ENCODE measurements at places on chromosomes 2 and 18.

DNA sequence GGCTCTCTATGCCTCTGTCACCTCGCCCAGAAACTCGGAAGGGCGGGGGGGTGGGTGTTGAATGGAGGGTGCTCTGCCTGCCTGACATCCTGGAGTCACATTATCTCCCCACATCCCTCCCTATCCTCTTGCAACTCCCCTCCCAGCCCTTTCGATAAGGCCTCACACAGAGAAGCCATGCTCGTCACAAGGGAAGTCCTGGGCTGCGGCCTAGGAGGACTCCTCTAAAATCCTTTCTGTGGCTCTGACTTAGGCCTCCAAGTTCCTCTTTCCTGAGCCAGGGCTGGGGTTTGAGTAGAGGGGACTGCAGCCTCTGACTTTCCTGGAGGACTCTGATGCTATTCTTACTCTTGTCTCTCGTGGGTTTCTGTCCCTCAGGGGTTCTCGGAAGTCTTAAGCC is 75.0 kb upstream of the PKDCC start:
- DNase-seq: peak; percentile 43

- DNase-seq: no peak
Measured at GRCh38 chr2:157190151-157190550, 67.4 kb upstream of the GALNT5 start.

GRCh38 chr2:40101131-40101575 is 322.1 kb upstream of the THUMPD2 start:
- DNase-seq: peak; percentile 5

DNA sequence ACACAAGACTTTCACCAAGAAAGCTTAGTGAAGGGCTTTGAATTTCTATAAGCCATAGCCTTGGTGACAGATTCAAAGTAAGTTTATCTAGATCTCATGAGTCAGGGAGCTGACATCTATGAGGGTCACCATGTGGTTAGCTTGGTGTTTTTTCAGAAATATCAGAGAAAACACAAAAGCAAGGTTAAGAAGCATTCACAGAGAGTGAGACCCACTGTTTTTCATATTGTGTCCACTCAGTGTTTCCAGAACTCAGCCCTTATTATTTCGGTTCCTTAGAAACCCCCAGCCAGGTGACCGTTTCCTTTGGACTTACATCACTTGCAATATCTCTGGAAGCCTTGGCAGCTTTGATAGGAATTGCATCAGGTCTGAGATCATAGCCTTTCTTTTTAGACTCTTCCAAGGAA is 76.6 kb downstream of the NEB start:
- no peak for DNase-seq

- DNase-seq: no peak
Measured at GRCh38 chr2:209463835-209464234, 40.0 kb downstream of the MAP2 start.

GRCh38 chr2:182187130-182187529 is 201.5 kb downstream of the PPP1R1C start:
- DNase-seq: no peak

- DNase-seq: peak; percentile 29
Measured at GRCh38 chr2:168687314-168687713, 115.1 kb upstream of the NOSTRIN start.

GRCh38 chr18:48934723-48935432 is 15.9 kb downstream of the SMAD7 start:
- DNase-seq: peak; percentile 53

DNA sequence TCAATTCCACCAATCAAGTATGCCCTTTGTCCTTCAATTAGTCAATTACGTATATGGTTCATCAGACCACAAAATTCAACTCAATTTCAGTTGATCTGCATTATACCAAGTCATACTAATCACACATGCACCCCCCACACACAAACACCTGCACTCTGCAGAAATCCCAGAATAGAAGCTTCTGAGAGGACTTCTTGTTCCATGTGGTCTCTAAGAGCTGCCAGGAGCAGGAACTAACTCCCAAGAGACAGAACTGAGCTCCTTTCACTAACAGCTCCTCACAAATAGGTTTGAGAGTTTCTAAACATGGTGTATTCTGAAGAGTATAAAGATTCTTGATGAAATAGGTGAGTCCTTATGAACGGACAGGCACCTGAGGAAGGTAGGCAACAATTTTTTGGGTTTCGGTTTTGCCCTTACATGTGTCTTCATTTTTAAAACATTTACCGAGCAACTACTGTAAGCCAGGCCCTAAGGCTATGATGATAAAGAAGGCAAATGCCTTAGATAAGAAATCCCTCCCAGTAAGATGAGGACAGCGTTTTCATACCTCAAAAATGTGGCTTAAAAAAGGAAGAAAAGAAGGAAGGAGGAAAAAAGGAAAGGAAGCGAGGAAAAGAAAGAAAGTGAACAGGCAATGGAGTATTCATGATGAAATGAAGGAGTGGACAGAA is 183.1 kb downstream of the PID1 start:
- DNase-seq: no peak

DNA sequence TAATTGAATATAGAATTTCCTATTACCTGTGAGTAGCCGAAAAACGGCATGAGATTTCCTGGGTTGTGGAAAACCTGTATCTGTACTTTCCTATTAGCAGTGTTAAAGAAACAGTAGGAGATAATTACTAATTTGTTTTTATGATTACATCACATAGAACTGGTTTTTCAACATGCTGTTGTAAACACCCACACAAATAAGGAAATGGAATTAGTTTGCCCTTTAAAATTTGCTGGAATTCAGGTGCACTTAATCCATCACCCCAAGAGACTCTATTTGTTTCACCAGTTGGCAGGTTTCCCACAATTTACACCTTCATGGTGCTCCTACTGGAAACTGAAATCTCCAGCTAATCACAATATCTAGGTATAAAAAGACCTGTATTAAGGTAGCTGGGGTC is 274.1 kb upstream of the SLC8A1 start:
- DNase-seq: no peak

DNA sequence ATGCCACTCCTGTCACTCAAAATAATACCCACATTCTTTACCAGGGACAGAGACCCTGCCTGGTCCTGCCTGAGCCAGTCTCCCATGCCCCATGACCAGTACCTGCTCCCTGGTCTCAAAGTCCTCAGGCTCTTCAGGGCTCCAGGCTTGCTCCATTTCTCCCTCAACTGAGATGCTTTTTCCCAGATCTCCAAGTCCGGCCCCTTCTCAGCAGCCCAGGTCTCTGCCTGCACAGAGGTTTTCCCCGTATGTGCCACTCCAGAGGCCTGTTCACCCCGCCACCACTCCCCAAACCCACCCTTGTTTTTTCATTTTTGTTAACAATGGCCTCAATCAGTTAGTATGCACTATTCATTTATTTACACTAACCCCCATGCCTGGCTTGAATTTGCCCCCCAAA is 499.5 kb upstream of the MYT1L start:
- DNase-seq: no peak

DNA sequence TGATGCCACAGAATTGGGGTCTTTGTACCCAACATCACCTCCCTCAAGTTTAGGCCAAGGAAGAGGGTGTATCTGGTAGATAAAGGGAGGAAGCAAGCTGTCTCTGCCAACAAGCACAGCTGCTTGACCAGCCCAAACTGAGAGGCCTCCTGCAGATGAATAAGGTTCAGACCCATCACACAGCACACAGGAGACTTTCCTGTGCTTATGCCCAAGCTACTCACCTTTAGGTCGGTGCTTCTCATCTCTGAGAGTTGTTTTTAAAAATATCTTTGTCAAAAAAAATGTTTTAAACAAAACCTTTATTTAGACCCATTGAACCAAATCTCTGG is 24.7 kb upstream of the SP3 start:
- DNase-seq: no peak

GRCh38 chr2:139354518-139354917 is 574.3 kb upstream of the NXPH2 start:
- DNase-seq: no peak

DNA sequence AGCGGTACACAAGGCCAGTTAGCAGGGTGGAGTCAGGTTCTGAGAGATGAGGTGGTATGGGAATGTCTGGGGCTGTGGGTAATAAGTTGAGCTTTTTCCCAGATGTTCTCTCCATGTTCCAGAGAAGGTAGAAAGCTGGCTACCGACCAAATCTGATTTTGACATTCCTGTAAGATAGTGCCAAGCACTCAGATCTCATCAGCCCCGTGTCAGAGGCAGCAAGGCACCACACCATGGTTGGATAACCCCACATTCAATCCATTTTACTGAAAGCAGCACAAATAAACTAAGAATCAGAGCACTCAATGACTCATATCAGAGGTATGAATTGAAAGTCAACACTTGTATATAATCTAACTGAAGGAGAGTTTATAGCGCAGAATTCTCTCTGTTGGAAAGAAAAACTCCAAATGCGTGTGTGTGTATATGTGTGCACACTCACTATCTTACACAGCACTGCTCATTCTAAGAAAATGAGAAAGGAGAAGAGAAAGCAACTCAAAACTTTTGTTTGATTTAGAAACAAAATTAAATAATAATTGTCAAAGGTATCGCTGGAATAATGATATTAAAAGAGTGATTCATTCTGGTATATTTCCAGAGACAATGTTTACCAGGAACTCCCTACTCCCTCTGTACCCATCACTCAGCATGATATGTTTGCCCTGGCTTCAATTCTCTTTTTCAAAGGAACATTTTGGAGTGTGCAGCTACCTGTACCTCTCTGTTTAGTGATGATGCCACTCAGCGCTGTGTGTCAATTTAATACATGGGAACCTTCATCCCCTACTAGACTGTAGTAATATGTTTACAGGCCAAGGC is 375.1 kb upstream of the ID2 start:
- DNase-seq: no peak

GRCh38 chr2:120751553-120751952 is 15.9 kb downstream of the GLI2 start:
- no peak for DNase-seq

DNA sequence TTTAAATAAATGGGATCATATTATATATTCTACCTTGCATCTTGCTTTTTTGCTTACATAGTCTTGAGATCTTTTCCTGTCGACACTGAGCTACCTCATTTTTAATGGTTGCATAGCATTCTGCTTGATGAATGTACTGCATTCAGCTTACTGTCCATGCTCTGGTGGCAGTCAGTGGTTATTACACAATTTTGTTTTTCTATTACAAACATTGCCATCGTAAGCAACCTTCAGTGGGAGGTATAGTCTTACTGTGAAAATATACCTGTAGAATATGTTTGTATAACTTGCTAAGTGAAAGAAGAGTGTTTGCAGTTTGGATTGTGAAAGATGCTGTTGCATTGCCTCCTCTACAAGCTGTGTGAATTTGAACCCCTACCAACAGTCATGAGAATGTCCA is 43.4 kb downstream of the UBXN4 start:
- peak; percentile 33 for DNase-seq

- no peak for DNase-seq
Measured at GRCh38 chr2:148006249-148007007, 14.1 kb downstream of the ORC4 start.

GRCh38 chr2:111216811-111217652 is 96.3 kb downstream of the BCL2L11 start:
- DNase-seq: no peak

DNA sequence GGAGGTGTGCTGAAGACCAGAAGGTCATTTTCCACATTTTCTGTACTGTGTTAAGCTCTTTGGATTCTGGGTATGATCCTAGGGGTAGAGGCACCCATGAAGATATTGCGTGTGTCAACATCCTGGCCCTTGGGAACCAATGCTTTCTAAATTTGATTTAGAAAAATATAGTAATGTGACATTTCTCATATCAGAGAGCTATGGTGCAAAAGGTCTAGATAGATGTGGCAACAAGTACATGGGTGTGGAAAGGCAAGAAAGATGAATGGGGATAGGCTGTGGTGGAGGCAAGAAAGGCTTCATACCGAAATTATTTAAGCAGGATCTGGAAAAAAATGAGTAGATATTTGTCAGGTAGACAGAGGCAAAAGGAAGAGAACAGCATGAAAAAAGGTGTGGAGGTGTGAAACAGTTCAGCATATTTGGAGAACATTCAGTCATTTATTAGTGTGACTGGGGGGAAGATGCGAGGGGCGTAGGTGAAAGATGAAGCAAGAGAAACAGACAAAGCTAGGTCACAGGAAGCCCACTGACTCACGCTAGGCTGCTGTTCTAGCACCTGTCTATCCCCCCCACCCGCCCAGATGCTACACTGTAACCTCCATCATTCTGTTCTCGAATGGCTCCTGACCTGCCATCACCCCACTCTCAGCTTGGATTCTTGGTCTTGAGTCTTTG is 11.7 kb downstream of the DOK1 start:
- no peak for DNase-seq

Data from NB4 (cell line).